Vagina (tissue), 2 donors: ENCODE measurements at places on chromosomes 4 and X.

DNA sequence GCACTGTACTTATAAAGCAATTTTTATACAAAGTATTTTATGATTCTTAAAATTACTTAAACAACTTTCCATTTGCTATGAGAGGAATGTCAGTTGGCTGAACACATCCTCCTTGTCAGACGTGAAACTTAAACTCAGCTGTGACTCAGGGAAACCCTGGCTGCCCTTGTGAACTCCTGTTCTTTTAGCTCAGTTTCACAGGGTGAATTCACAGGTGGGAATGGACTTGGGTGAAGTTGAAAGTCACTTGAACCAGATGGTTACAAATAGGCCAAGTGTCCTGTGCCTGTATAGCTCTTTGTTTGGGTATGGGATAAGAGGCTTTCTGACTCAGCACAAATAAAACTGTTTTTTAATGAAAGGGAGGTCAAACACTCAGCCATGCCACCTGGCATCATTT is 67.4 kb upstream of the FAM47B start:
- DNase-seq, result no peak

DNA sequence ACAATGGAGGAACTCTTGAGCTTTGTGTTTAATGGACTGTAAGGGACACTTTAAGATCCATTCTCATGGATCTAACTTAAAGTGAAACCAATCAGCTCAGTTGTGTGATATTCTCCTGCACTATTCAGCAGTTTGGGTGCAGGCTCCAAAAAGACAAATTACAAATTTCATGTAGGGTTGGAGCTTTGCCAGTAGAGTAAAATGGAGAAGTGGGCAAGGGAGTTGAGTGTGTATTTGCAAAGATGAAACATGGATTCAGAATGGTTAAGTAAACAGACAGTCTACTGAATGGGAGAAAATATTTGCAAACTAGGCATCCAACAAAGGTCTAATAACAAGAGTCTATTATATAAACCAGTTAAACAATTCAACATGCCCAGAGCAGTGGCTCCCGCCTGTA is 21.2 kb upstream of the MID2 start:
- DNase-seq, result no peak

DNA sequence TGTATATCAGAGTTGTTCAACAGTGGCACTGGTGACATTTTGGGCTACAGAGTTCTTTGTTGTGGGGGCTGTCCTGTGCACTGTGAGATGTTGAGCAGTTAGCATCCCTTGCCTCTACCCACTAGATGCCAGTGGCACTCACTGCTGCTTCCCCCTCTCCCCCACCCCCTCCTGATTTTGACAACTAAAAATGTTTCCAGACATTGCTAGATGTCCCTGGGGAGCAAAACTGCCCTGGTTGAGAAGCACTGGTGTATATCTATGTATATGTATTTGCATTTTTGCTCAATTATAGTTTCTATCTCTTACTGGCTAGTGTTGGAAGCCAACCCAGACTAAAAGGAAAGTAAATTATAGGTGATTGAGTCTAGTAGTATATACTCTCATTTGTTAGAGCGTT is 2.4 kb downstream of the TMEM131L start:
- no peak for DNase-seq

DNA sequence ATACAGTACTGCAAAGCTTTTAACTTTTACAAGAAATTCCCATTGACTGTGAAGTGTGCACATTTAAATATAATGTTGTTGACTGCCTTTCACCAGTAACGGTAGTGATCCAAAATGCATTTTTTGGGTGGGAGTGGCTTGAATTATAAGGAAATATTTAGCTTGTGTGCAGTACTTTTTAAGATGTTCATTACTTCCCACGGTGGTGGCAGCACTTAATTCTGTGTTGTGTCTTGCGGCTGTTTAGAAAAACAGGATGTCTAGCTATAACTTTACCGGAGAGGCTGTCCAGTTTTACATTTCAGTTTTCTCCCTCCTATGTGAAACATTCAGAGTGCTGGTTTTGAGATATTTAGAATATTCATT is 1.7 kb downstream of the TMEM131L start:
- no peak for DNase-seq

- no peak for DNase-seq
Measured at GRCh38 chr4:650951-651883, 22.9 kb downstream of the ATP5ME start.

GRCh38 chrX:2401590-2402360 is 99.0 kb downstream of the DHRSX start:
- no peak for DNase-seq

GRCh38 chr4:55291227-55291640 is 54.8 kb upstream of the SRD5A3 start:
- no peak for DNase-seq

DNA sequence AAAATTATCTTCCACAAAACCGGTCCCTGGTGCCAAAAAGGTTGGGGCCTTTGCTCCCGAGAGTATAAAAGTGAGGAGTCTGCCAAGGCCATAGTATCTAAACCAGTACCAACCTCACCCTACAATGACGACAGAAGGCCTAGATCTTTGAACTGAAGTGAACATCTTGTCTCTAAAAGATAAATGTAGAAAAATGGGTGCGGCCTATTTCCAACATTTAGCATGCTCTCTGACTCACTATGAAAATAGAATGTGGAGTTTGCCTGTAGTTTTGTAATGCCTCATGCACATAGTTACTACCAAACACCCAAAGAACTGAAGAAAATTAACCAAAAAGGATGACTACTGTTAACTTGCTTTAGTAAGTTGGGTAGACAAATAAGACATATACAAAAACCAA is 218.4 kb downstream of the SLITRK2 start:
- no peak for DNase-seq

- no peak for DNase-seq
Measured at GRCh38 chr4:52968241-52968640, 106.1 kb downstream of the RASL11B start.

DNA sequence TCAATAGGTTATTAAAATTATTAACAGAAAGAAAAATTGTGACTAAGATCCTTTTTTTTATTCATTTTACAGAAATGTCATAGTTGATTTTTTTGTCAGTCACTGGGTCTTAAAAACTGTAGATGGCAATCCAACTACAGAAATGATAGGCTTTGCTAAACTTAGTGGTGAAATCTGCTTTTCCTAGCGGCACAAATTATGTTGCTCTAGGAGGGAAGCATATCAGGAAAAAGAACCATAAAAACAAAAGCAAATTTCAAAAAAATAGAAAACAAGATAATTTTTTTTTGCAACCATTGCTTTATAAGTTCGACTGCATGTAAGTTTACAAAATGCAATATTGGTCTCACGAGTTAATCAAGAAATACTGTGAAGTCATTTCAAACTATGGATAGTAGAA is 443.5 kb upstream of the IGFBP7 start:
- DNase-seq, result no peak

GRCh38 chr4:108619372-108620100 is 840 bp upstream of the RPL34 start:
- no peak for DNase-seq

- DNase-seq, result no peak
Measured at GRCh38 chrX:153601511-153602110, 2.7 kb upstream of the CCNQ start.

- no peak for DNase-seq
Measured at GRCh38 chrX:136906921-136907510, 26.5 kb upstream of the RBMX start.

DNA sequence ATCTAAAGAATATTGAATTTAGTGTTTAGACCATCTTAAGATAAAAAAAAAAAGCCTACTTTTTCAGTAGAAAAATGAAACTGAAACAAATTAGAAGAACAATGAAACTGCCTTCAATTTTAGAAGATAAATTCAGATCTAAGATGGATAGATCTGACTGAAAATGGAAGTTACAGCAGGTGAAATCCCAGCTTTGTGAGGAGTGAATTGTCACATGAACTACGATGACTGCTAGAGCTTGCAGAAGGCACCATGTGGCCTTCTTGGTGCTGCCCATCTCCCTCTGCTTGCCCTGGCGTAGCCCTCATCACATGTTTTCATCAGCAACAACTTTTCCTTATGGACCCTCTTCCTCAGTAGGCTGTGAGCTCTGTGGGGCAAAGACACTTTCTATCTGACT is 51.4 kb upstream of the EMCN start:
- no peak for DNase-seq

DNA sequence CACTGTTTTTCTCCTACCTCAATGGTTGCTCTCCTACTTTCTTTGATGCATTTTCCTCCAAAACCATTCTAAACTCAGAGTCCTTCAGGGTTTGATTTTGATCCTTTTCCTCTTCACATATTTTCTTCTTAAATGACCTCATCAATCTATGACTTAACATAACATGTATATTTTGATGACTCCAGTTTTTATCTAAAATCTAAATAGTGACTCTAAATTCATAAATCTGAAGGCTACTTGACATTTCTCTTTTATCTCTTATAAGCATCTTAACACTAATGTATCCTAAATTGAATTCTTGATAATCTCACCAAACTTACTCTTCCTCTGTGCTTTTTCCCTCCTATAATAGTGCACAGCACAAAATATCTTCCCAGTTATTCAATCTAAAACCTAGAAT is 4.7 kb upstream of the ARHGEF38 start:
- DNase-seq, result no peak

DNA sequence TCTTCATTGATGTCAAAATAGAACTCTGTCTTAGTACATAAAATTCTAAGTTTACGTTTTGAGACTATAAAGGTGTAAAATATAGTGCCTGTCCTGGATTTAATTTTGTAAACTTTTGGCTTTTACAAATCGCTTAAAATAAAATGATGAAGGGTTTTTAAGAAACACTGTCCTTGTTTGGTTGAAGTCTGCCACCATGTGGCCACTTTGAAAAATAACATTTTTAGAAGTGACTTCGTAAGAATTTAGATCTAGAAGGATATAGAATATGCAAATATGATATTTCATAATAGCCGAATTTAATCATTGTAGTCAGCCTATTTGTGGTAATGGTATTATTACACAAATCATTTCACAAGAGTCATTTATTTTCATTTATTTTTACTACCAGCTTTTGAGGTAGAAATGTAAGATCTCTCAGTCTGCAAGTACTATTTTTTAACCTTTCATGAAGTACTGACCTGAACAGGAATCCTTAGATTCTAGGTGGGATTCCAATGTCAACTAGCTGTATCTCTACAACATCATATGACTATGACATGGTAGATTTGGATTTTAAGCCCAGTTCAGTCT is 31.0 kb upstream of the FAT4 start:
- no peak for DNase-seq

DNA sequence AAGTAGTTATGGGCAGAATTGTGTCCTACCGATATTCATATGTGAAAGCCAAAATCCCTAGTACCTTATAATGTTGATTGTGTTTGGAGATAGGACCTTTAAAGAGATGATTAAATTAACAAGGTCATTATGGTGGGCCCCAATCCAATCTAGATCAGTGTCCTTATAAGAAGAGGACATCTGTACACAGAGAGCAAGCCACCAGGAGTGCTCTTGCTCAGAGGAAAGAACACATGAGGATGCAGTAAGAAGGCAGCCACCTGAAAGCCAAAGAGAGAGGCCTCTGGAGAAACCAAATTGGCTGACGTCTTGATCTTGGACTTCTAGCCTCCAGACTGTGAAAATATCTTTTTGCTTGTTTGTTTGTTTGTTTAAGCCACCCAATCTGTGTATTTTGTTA is 1290.8 kb upstream of the PABPC4L start:
- no peak for DNase-seq

DNA sequence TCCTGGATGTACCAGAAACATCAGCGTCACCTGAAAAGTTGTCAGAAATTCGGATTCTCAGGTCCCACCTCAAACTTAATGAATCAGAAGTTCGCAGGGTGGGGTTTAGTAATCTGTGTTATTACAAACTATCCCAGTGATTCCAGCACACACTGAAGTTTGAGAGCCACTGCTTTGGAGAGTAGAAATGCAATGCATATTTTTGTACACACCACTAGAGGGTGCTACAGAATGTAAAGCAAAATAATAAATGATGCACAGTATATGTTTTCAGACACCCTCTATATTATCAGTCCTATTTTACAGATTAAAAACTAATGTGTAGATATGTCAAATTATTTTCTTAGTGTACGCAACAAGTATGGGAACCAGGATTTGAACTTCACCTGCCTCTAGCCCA is 2.4 kb upstream of the MORF4L2 start:
- no peak for DNase-seq

DNA sequence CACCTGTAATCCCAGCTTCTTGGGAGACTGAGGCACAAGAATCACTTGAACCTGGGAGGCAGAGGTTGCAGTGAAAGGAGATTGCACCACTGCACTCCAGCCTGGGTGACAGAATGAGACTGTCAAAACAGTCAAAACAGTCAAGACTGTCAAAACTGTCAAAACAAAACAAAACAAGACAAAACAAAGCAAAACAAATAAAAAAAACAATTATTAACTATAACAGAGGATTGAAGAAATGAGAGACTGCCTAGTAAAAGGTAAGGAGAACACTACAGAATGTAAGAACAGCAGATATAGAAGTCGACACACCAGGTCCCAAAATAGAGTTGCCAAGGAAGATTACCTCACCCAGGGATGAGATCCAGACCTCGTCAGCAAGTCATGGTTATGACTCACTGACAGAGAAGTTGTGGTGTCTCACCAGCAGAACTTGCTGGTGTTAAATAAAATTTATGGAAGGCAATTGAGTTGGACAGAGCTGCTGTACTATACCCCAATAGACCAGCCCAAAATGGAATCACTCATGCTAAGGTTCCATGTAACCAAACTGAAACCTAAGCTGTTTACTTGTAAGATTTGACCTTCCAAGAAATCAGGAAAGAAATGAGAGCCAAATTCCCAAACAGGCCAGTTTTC is 32.1 kb upstream of the GK start:
- DNase-seq, result no peak

- no peak for DNase-seq
Measured at GRCh38 chr4:163166041-163166579, 580 bp downstream of the NAF1 start.

DNA sequence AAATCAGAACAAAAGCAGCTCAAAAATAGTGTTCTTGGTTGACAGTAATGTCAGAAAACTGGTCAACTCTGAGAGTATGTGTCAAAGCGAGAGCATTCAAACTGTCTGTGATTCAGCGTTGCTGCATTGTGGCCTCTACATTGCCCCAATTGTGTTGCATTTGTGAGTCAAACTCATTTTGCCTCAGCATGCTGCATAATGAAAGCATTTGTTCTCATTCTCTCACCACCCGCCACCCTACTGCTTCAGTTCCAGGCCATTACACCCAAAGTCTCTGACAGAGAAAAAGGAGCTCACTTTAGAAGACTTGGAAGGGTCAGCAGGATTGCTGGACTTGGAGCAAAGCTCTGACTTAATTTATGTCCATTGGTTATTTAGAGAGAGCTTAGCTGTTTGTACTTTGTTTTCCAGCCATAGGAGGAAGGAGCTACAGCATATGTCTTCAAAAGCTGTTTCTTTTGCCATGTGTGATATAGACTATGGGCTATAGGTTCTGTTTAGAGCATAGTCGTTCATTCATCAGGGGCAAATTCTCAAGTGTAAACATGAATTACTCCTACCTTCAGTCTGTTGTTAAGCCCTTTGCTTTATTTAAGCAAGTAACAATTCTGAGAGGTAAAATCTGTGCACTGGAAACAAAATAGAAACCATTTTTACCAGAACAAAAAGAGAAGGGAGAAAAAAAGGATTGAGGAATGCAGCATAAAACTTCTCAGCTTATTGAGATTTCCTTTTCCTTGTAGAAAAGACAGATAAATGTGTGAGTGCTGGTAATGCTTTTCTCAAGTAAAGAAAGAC is 153.4 kb upstream of the ANK2 start:
- DNase-seq, result no peak

GRCh38 chr4:183732296-183732695 is 73.2 kb downstream of the TRAPPC11 start:
- no peak for DNase-seq

- no peak for DNase-seq
Measured at GRCh38 chrX:32749070-32749469, 462.3 kb downstream of the DMD start.
